ENCODE measurements at places on chromosomes 7 and 10. TPM values are rescaled to one million over a fixed set of nuclear protein-coding genes. Genes with fewer than 3 reads are reported as not detected.

Gene DIP2C
- total RNA-seq: 46.0 TPM

Gene TMEM140
- total RNA-seq: 0.49 TPM

Gene ARHGAP22
- 2.5 TPM for total RNA-seq

Gene MBL2
- not detected for total RNA-seq

Gene C10orf67
- total RNA-seq: 0.25 TPM

Gene MSMB
- not detected for total RNA-seq

Data from temporal lobe (tissue), 4 donors.